ENCODE measurements at places on chromosomes 7 and 10.

- H3K27me3 ChIP-seq = no peaks in the 10 kb centered on the region
- H3K27ac ChIP-seq = no peak overlapping the region
- no peak for DNase-seq
- no peaks in the 10 kb centered on the region for H3K4me1 ChIP-seq
Measured at GRCh38 chr10:2898509-2898860, 168.9 kb upstream of the PFKP start.

GRCh38 chr7:94240902-94241301 is 153.8 kb upstream of the COL1A2 start:
- no peaks in the 10 kb centered on the region for H3K36me3 ChIP-seq
- no peaks in the 10 kb centered on the region for H3K27me3 ChIP-seq
- H3K4me3 ChIP-seq = no peak overlapping the region
- no peak overlapping the region for H3K27ac ChIP-seq
- DNase-seq = no peak

DNA sequence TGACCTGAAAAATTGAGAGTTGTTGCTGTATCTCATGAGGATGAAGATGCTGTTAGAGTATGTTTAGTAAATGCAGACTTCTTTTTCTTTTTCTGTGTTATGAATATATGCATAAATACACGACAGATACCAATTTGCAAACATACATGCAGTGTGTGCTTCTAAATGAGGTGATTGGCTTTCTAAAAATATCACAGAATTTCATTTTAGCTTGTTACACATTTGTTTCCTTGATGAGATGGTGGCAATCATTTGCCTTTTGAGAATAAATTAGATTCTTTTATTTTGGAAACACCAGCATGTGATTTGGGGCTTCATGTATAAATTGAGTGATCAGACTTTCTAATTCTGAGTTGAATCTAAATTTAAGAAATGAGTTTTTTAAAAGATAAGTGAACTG is 29.7 kb downstream of the CCNY start:
- no peak for DNase-seq
- no peaks in the 10 kb centered on the region for H3K27me3 ChIP-seq
- no peak overlapping the region for H3K4me3 ChIP-seq
- H3K27ac ChIP-seq = no peak overlapping the region
- no peaks in the 10 kb centered on the region for H3K36me3 ChIP-seq

DNA sequence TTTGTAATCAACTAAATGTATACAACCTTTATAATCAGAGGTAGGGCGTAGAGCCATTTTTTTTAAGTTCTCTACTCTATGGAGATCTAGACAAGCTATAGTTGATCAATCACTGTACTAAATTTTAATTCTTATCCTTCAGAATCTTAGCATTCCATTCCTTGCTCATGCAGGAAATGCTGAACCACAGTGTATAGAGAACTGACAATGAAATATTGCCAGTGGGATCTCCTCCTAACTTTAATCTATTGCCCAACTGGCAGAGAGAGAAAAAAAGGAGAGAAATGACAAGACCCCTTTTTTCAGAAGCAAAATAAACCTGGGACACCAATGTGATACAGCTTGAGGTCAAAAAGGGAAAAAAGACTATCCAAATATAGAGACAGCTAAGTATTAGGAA is 26.4 kb upstream of the PPP3CB start:
- no peaks in the 10 kb centered on the region for H3K4me1 ChIP-seq
- H3K36me3 ChIP-seq = peaks cover 21% of the 10 kb centered on the region
- no peak overlapping the region for H3K4me3 ChIP-seq
- no peak for DNase-seq
- H3K27me3 ChIP-seq = no peaks in the 10 kb centered on the region

GRCh38 chr7:147498081-147498480 is 1092.5 kb upstream of the C7orf33 start:
- H3K27ac ChIP-seq = no peak overlapping the region
- no peaks in the 10 kb centered on the region for H3K36me3 ChIP-seq
- no peak overlapping the region for H3K4me3 ChIP-seq
- no peaks in the 10 kb centered on the region for H3K4me1 ChIP-seq
- no peak for DNase-seq
